Stimulated activated CD8-positive, alpha-beta memory T cell treated with anti-CD3 and anti-CD28 coated beads, Interleukin-4, amount 100 ng/mL, for 48 hours (primary cell): ENCODE measurements at places on chromosomes 6 and 20.

DNA sequence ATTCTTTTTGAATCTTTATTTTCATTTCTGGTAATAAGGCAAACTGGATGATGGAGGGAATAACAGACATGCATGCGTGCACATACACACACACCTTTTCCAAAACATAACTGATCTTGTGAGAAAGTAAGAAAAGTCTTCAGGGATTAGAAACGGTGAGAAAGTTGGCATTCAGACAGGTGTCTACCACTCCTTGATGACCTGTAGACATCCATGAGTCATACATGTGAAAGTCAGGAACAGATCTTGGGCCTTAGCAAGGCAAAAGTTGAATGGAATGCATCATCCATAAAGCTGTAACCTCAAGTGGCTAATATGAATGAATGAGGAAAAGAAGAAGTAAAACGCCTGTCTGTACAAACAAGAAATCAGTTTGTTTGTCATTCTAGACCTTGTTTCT, 97.3 kb downstream of the GRIK2 start:
- DNase-seq, result no peak

GRCh38 chr6:50978380-50979170, 159.9 kb downstream of the TFAP2B start:
- DNase-seq, result no peak

GRCh38 chr6:41306187-41306854, 19.8 kb upstream of the TREM1 start:
- peak; percentile 50 for DNase-seq

GRCh38 chr6:162099685-162100084, 627.9 kb downstream of the PRKN start:
- DNase-seq, result peak; percentile 61

GRCh38 chr6:37020381-37020780, 14.9 kb downstream of the FGD2 start:
- DNase-seq, result no peak

GRCh38 chr6:70409216-70409615, 4.1 kb upstream of the FAM135A start:
- no peak for DNase-seq
